ENCODE measurements at places on chromosomes 1 and 21. TPM values are rescaled to one million over a fixed set of nuclear protein-coding genes. Genes with fewer than 3 reads are reported as not detected.

TMEM61 gene
- not detected for total RNA-seq

OR2L3 gene
- not detected for total RNA-seq

SYNC gene
- 0.05 TPM for total RNA-seq

SUCO gene
- 39.3 TPM for total RNA-seq

C1orf185 gene
- total RNA-seq = not detected

BNIPL gene
- 0.70 TPM for total RNA-seq

NPHS2 gene
- not detected for total RNA-seq

KCNE2 gene
- not detected for total RNA-seq

RHD gene
- not detected for total RNA-seq

PGBD5 gene
- not detected for total RNA-seq

TMOD4 gene
- total RNA-seq = 2.6 TPM

HNRNPCL1 gene
- not detected for total RNA-seq

OR2T29 gene
- total RNA-seq = not detected

BARHL2 gene
- total RNA-seq = not detected

GNPAT gene
- total RNA-seq = 41.7 TPM

ABCA4 gene
- total RNA-seq = not detected

PDE9A gene
- total RNA-seq = 9.6 TPM

GPR89B gene
- 15.2 TPM for total RNA-seq

ACOT11 gene
- 0.91 TPM for total RNA-seq

OR2L8 gene
- total RNA-seq = not detected

CLCA4 gene
- total RNA-seq = not detected

KDF1 gene
- not detected for total RNA-seq

SPATA6 gene
- total RNA-seq = 1.0 TPM

CAMSAP2 gene
- 1.3 TPM for total RNA-seq

EFNA3 gene
- 3.0 TPM for total RNA-seq
